Daoy (cell line): ENCODE measurements at places on chromosomes 16 and 17.
A peak's percentile ranks its signal among the peaks of the same experiment; 100 is the strongest.

- DNase-seq = no peak
These were observed 19.8 kb downstream of the HS3ST3A1 start for GRCh38 chr17:13581925-13582324.

- no peak for DNase-seq
These were observed 5.7 kb upstream of the CHST4 start for GRCh38 chr16:71520550-71520949.

DNA sequence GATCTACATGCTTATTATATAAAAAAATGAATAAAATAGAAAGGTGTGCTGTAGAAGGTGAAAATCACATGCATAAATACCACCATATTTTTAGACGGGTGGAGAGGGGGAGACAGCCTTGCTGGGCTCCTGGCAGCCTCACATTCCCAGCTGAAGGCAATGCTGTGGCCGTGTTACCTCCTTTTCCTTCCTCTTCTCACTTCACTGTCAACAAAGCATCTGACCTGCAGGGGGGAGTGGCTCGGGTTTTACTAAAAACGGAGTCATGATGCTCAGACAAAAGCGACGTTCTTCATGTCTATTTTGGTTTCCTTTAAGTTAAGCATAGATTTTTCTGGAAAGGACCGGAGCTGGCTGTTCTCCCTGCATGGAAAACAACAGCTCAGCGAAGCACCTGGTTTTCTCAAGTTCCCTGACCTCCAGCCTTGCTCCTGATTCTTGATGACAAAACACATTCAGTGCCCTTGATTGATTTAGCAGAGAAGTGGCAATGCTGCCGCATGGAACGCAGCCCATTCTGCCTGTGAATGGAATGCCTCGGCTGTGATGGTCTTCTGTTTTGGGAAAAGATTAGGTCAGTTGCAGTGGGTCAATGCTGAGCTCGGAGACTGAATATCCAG is 5.5 kb upstream of the RPTOR start:
- DNase-seq = no peak

GRCh38 chr17:34499576-34499975 is 79.8 kb upstream of the TMEM132E start:
- DNase-seq = peak; percentile 33

- no peak for DNase-seq
These were observed 10.9 kb downstream of the CTRB2 start for GRCh38 chr16:75195811-75196790.

DNA sequence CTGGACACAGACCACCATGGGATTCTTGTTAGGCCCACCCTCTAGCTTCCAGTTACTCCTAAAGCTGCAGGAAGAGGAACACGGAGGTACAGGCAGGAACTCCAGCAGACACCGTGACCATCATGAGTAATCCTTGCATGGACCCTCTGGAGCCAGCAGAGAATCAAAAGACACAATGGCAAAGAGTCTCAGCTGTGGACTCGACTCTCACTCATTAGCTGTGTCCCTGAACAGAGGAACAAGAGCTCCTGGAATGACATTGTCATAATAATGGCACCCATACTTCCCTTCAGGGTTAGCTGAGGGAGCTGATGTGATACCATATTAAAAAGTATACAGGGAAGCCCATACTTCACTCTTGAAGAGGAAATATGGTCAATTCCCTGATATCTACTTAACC is 176.3 kb upstream of the ASIC2 start:
- DNase-seq = no peak

DNA sequence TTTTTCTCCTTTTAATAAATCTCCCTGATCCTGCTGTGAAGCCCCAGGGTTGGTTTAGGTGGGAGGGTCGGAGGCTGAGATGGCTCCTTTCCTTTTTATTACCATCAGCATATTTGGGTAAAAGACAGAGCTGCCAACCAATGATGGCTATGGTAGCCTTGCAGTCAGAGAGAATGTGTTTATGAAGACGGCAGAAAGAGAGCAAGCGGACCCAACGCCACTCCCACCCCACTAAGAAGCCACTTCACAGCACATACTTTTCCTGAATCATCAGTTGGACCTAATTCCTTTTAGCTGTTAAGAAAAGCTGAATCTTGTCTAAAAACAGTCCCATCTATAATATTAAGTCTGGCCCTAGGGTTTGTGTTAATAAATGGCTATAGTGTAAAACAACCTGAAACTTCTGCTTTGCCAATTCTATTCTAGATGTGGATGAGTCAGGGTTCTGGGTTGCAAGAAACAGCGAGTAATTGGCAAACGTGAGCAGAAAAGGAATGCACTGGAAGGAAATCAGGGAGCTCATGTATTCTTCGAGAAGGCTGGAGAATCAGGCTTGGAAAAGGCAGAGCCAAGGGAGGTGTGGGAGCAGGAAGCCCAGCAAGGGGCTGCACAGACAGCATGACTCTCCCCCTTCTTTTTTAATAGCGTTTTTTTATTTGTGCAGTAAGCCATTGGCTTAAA is 34.0 kb upstream of the PRKCA start:
- peak; percentile 27 for DNase-seq

DNA sequence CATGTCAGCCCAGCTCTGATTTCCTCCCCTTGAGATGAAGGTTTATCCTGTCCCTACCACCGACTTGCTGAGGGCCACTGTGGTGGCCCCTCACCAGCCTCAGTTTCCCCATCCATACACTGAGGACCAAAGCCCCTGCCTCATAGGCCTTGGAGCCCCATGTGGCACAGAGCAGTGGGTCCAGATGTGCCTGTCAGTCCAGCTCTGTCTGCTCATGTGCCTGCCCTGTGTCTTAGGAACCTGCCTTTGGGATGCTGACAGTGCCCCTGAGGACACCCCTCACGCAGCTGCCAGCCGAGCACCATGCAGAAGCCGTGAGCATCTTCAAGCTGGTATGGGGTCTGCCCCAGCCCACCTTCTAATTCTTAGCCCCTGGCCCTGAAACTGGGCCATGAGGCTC is 35.7 kb downstream of the MYO15A start:
- no peak for DNase-seq

DNA sequence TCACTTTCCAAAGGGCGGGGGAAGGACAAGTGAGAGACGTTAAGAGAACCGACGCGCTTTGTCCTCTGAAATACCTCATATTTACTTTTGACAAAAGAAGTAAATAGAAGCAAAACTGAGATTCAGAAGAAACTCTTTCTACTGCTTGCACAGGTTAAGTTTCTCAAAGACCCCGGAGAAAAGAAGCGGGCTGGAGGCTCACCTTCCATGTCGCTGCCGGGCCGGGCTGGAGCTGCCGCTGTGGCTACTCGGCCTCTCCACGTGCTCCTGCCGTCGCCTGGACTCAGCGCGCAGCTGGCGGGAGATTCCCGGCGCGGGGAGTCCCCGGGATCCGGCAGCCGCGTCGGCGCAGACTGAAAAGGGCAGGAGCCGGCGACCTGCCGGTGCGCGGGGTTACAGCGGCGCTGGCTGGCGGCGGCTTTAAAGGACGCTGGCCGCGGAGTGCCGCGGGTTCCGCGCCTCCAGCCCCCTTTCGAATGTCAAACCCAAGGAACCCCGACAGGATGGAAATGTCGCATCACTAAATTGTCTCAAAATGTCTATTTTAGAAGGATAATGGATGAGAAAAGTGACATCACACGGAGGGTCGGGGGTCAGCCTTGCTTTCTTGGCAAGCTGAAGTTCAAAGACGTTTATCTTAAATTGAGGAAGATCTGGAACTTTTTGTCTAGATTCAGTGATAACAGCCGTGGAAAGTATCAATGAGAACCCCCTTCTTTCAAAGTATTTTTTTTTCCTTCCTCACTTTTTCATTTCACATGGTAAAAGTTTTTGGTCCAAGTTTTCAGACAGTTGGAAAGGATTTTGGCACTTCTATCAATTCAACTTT is at the start of gene IKZF3:
IKZF3 (minus strand) TSS at position 395 of the 829 bp plus-strand sequence; CDS start at position 209, 186 bp downstream.
- peak; percentile 75 for DNase-seq

DNA sequence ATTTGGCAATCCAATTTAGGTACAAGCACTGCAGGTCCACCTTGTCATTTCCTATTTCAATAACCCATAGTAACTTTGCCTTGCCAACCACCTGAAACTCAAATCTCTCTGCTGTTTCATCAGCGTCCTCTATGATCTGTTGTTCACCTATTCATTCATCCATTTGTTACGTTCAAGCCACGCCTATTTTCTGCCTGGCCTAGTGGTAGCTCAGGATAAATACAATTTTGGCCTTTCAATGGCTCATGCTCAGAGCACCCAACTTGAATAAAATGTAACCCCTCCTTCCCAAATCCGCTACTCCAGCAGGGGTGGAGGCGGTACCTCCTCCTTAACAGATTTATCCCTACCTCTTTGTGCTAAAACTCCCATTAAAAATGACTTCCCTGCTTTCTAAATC is 3.6 kb upstream of the FBXO47 start:
- no peak for DNase-seq

- peak; percentile 98 for DNase-seq
These were observed 301.9 kb downstream of the SOX9 start for GRCh38 chr17:72422505-72423285.

- DNase-seq = no peak
These were observed 301.0 kb downstream of the CPPED1 start for GRCh38 chr16:12502676-12503075.

GRCh38 chr16:48378836-48379235 is 6.4 kb downstream of the SIAH1 start:
- DNase-seq = no peak

DNA sequence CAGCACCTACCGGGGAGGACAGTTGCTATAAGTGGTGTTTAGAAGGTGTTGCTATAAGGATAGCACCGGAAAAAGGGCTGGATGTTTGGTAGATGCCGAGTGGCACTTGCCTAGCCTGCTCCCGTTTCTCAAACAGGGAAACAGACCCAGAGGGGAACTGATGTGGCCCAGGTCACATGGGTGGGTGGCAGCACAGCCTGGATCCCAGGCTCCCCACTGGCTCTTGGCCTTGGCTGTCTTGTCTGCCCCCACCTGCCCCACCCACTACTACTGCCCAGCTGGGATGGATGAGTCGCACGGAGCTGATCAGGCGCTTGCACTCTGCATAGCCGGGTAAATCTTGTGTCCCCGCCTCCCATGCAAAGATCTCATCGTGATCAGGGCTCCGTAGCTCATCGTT is 7.2 kb downstream of the SMTNL2 start:
- peak; percentile 55 for DNase-seq

DNA sequence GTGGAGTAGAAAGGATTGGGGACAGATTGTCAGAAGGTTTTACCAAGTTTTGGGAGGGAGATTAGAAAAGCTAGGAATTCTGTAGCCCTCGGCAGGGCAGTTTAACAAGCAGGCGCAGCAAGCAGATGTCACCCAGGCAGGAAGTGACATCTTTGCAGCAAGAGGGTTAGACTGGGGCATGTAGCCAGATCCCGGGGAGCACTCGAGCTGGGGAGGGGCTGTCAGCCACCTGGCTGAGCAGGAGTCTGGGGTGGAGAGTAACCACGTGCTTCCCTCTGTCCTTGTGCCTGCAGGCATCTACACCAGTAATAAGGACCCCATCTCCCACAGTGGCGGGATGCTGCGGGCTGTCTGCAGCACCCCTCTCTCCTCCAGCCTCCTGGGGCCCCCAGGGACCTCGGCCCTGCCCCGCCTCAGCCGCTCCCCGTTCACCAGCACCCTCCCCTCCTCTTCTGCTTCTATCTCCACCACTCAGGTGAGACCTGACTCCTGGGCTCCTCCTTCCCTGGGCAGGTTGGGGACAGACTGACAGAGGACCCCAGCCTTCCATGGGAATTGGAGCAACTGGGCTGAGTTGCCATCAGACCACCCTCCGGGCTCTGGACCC is 12.2 kb downstream of the MLLT6 start:
- DNase-seq = no peak

GRCh38 chr16:3640207-3640606 is 14.3 kb upstream of the DNASE1 start:
- DNase-seq = no peak

- DNase-seq = no peak
These were observed 169.6 kb downstream of the BANP start for GRCh38 chr16:88120812-88121211.

DNA sequence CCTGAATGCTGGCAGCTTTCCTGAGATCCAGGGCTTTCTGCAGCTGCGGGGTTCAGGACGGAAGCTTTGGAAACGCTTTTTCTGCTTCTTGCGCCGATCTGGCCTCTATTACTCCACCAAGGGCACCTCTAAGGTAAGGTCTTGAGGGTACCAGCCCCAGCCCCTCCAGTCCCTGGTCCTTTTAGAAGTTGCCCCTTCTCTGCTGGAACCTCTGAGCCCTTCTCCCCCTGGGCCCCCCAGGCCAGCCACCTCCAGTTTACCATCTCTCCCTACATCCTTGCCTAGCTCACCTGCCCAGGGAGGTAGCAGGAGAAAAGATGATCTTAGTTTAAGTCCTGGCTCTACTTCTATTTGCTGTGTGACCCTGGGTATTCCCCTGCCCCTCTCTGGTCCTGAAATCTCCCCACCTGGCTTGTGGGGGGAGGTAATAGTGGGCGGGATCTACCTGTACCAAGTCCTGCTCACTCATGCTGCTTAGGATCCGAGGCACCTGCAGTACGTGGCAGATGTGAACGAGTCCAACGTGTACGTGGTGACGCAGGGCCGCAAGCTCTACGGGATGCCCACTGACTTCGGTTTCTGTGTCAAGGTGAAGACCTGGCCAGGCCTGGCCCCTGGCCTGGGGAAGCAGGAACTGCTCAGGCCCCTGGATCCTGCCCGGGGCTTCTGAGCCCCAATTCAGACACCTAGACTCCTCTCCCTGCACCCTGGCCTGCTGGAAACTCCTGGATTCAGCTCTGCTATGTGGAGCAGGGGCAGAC is 6.5 kb downstream of the GRB7 start:
- no peak for DNase-seq

- DNase-seq = no peak
These were observed 440 bp downstream of the NPRL3 start for GRCh38 chr16:138049-138417.

DNA sequence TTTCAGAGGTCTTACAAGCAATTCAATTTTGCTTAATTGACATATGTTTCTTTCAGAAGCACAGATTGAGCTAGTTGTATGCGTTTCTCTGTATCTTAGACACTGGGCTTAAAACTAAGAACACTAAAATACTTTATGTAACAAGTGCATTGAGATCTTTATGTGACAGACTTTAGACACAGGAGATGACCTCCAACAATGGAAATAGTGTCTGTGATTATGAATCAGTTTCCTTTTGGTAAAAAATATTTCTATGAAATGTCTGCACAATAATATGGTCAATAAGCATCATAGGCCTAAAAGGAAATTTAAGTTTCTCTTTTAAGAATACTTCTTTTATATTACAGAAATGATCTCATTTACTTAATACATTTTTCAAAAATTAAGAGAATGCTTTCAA is 153.2 kb downstream of the SKAP1 start:
- no peak for DNase-seq
